Esophagus squamous epithelium (tissue), 5 donors: ENCODE measurements at places on chromosomes 4 and X. TPM values are rescaled to one million over a fixed set of nuclear protein-coding genes. Genes with fewer than 3 reads are reported as not detected.
A peak's percentile ranks its signal among the peaks of the same experiment; 100 is the strongest.

DNA sequence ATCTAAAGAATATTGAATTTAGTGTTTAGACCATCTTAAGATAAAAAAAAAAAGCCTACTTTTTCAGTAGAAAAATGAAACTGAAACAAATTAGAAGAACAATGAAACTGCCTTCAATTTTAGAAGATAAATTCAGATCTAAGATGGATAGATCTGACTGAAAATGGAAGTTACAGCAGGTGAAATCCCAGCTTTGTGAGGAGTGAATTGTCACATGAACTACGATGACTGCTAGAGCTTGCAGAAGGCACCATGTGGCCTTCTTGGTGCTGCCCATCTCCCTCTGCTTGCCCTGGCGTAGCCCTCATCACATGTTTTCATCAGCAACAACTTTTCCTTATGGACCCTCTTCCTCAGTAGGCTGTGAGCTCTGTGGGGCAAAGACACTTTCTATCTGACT is 51.4 kb upstream of the EMCN start:
- no peaks in the 10 kb centered on the region for H3K36me3 ChIP-seq
- H3K4me3 ChIP-seq = no peak overlapping the region
- no peaks in the 10 kb centered on the region for H3K4me1 ChIP-seq
- no peak overlapping the region for H3K27ac ChIP-seq
- DNase-seq = no peak

GRCh38 chrX:100315566-100315965 is 94.5 kb downstream of the PCDH19 start:
- no peak overlapping the region for H3K4me3 ChIP-seq
- no peaks in the 10 kb centered on the region for H3K4me1 ChIP-seq
- no peaks in the 10 kb centered on the region for H3K36me3 ChIP-seq
- no peaks in the 10 kb centered on the region for H3K27me3 ChIP-seq

DNA sequence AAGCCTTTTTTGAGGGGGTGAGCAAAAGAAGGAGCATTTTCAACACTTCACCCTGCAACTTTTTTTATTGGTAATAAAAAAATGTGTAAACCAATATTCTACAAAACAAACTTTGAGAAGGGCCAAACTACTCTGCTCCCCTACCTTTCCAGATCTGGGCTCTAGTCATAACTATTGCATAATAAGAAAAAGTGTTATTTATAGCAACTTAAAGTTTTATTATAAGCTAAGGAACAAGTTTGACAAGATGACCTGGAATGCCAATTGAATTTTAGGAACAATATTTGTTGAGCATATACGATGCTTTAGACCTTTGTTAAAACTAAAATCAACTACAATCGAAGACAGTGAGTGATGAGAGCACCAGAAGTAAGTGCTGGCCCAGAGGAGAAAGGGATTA is 409.6 kb downstream of the IL15 start:
- H3K27me3 ChIP-seq = no peaks in the 10 kb centered on the region
- no peak for DNase-seq
- no peak overlapping the region for H3K27ac ChIP-seq
- no peak overlapping the region for H3K4me3 ChIP-seq
- H3K4me1 ChIP-seq = no peaks in the 10 kb centered on the region

DNA sequence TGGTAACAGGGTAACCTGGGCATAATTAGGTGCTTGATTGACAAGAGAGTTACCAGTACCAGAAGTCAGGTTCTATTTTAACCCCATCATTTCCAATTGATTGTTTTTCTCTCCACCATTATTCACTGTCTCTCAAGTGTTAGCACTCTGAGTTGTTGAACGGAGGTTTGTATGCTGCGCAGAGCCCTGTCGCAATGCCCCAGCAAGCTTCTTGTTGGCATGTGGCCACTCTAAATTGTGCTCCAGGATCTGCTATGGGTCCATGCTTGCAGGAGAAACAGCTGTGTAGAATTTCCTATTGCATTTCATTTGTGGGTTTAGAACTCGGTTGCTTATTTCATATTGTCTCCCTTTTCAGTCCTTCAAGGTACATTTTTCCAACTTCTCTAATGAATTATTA is 98.2 kb downstream of the KLHL8 start:
- H3K4me1 ChIP-seq = peaks cover 70% of the 10 kb centered on the region
- H3K27me3 ChIP-seq = no peaks in the 10 kb centered on the region
- H3K27ac ChIP-seq = peak overlapping the region; percentile 82
- DNase-seq = no peak
- H3K36me3 ChIP-seq = peaks cover 18% of the 10 kb centered on the region
- H3K4me3 ChIP-seq = peak overlapping the region; percentile 27

DNA sequence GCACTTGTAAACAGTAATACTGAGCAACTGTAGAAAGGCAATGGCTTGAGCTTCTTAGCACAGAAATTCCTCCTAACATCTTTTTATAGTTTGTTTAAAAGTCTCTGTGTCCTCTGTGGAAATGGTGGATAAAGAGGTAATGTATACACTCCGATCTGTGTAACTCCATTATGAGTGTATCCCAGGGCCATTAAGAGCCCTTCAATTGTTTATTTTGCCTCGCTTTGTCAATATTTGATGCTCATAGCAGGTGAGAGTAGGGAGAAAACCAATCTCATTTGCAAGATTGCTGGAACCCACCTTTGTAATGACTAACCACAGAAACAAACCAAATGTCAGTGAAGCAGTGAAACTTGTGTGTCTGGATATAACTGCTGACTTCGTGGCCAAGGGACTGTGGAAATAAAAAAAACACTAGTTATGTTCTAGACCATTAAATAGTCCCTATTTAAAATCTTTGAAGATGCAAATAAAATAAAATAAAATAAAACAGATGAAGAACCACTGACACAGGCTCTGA is 598.2 kb upstream of the BOD1L1 start:
- H3K4me1 ChIP-seq = no peaks in the 10 kb centered on the region
- H3K4me3 ChIP-seq = no peak overlapping the region
- DNase-seq = no peak

DNA sequence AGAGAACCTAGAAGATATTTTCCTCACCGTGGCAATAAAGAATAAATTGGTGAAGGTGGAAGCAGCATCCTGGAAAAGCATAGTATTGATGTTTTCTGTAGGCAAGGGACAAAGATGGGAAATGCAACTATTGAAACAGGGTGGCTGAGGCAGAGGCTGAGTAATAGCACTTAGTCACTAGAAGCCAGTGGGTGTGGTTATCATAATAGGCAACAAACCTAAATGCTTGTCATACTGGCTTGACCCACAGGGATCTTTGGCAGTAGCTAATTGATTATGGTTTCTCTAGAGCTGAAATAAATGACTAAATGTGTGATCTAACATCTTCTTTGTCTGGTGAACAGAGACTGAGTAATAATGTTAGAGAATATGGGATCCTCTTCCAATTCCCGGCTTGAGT is 353.6 kb upstream of the RPS6KA3 start:
- no peak for DNase-seq
- no peaks in the 10 kb centered on the region for H3K27me3 ChIP-seq
- no peaks in the 10 kb centered on the region for H3K4me1 ChIP-seq
- no peak overlapping the region for H3K4me3 ChIP-seq
- no peaks in the 10 kb centered on the region for H3K36me3 ChIP-seq

GRCh38 chrX:46459603-46460002 is 85.6 kb downstream of the ZNF674 start:
- H3K27me3 ChIP-seq = no peaks in the 10 kb centered on the region
- no peaks in the 10 kb centered on the region for H3K36me3 ChIP-seq
- no peaks in the 10 kb centered on the region for H3K4me1 ChIP-seq
- DNase-seq = no peak
- H3K27ac ChIP-seq = no peak overlapping the region

DNA sequence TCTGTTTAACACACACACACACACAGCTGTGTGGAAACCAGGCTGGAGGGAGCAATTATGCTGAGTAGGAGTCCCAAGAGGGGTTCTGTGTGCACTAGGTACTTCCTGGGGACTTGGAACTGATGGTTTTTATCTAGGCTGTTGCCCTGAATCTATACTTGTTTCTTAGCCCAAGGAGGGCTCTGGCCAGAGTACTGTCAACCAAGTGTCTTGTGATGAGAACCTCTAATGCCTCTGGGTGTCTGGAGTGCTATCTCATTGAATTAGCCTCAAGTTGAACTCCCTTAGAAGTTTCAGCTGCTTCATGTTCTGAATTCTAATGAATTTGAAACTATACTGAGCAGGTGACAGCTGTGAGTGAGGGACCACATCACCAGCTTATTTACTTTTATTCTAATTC is 16.6 kb downstream of the ARHGAP24 start:
- H3K27ac ChIP-seq = no peak overlapping the region
- no peaks in the 10 kb centered on the region for H3K36me3 ChIP-seq
- H3K27me3 ChIP-seq = no peaks in the 10 kb centered on the region
- no peak for DNase-seq

- H3K27ac ChIP-seq = no peak overlapping the region
- DNase-seq = no peak
- no peaks in the 10 kb centered on the region for H3K27me3 ChIP-seq
- H3K36me3 ChIP-seq = no peaks in the 10 kb centered on the region
These were observed 28.8 kb upstream of the CXCL2 start for GRCh38 chr4:74127745-74128144.

GRCh38 chr4:139943277-139943676 is 210.7 kb downstream of the MAML3 start:
- no peak overlapping the region for H3K4me3 ChIP-seq
- DNase-seq = no peak
- no peak overlapping the region for H3K27ac ChIP-seq
- no peaks in the 10 kb centered on the region for H3K36me3 ChIP-seq

DNA sequence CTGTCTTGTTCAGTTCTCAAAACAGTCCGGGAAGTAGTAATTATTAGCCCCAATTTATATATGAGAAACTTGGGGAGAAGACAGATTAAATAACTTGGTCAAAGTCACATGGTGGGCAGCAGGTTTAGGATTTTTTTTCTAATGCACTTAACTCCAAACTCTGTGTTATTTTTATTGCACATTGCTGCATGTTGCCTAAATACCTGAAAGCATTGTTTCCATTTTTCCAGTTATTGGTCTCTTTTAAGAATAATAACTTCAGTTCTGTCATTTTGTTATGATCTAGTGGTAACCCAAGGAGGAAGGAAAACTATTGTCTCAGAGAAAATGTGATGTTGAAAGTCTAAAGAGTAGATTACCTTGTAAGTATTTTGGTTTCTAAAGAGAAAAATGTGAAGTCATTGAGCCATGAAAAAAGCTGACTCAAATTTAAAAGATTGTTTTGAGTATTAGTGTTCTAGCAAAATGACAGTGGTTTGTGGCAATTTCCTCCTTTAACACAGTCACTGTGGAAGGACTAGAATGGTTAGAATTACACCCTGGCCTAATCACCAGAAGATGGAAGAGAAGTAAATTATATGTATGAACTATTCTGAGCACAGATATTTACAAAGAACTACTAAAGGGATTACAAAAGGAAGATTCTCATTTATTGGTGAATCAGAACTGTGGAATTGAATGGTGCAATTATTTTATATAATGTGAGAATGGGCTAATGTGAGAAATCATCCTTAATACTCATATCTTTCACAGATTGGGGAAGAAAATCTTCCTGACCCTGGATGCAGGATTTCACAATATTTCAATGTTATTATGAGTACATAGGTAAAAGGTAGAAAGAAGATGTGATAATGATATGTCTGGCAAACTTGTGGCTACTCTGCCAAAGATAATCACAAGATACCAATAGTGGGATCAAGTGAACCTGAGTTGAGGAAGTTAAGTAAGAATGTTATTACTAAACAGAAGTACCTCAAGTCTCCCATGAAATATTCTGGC is 21.7 kb upstream of the CXCL8 start:
- H3K27ac ChIP-seq = no peak overlapping the region
- no peak for DNase-seq
- no peaks in the 10 kb centered on the region for H3K36me3 ChIP-seq
- no peaks in the 10 kb centered on the region for H3K27me3 ChIP-seq
- H3K4me1 ChIP-seq = peaks cover 5% of the 10 kb centered on the region

The GRIA3 gene
- 0.44 TPM for total RNA-seq

The PHKA1 gene
- total RNA-seq = 7.8 TPM

The CT45A5 gene
- total RNA-seq = not detected

The FGF13 gene
- 0.48 TPM for total RNA-seq

The FAM53A gene
- 0.22 TPM for total RNA-seq

The MAGEB16 gene
- not detected for total RNA-seq
